ENCODE measurements at places on chromosomes 2 and 18.

- DNase-seq = no peak
These were observed 55.6 kb downstream of the FAM117B start for GRCh38 chr2:202690321-202690900.

GRCh38 chr2:64289737-64290136, 145.5 kb upstream of the PELI1 start:
- DNase-seq = no peak

- peak; percentile 82 for DNase-seq
These were observed 3.0 kb upstream of the GPC1 start for GRCh38 chr2:240432430-240432819.

GRCh38 chr18:52216109-52216508, 123.9 kb upstream of the DCC start:
- no peak for DNase-seq

- DNase-seq = no peak
These were observed 23.6 kb downstream of the INPP5D start for GRCh38 chr2:233083782-233084181.

GRCh38 chr2:227363756-227364155, 15.3 kb downstream of the TM4SF20 start:
- DNase-seq = no peak

Data from vagina (tissue), 2 donors.